ENCODE measurements at places on chromosomes 6 and 20.

DNA sequence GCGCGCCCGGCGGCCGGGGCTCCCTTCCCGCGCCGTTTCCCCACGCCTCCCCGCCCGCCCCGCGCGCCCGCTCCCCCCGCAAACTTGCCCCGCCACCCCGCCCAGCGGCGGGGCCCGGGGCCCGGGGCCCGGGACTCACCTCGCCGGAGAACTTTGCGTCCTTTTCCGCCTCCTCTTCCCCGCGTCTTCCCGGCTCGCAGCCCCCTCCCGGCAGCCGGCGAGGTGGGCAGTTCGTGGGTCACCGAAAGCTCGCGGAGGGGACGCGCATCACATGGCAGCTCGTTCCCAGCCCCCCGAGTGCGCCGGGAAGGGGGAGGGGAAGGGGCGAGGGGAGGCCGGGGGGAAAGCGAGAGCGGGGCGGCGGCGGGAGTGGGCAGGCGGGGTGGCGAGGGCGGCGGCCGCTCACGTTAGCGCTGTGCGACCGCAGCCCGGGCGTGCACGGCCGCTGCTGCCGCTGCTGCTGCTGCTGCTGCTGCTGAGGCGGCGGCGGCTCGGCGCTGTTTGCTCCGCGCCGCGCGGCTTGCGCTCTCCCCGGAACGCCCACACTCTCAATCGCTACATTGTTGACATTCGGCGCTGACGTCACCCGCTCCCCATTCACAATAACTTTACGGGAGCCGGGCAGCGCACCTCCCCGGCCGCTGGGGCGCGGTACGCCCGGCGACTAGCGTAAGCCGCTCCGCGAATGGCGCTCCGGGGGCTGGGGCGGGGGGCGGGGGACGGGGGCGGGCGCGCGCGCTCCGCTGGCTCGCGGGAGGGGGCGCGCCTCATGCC, at the start of gene BACH2:
Gene BACH2 (minus strand): TSS at position 503 of the 774 bp plus-strand sequence. CDS start 287,999 bp downstream, outside the sequence.
- DNase-seq, result peak; percentile 87

- DNase-seq, result no peak
Observed at GRCh38 chr6:30356536-30356935, 11.6 kb downstream of the RPP21 start.

DNA sequence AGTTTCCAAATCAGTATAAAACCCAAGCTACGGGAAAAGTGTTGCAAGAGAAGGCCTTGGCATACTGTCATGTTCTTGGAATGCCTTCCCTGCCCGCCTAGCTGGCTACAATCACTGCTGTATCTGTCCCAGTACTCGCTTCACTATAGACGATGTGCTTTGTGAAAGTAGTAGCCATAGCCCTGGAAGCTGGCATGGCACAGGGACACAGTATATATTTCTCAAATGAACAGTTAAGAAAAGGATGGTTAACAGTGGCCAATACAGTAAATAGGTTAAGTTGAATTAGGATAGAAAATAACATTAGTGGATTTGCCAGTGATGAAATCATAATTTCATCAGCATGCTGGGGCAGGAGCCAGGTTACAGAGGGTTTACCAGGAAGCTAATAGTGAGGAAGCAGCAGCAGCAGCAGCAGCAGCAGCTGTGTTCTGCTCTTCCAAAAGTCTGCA, 499.3 kb downstream of the CDKAL1 start:
- no peak for DNase-seq

- DNase-seq, result no peak
Observed at GRCh38 chr6:45965007-45965406, 50.7 kb downstream of the CLIC5 start.

- DNase-seq, result no peak
Observed at GRCh38 chr20:62475027-62475771, 596 bp downstream of the GATA5 start.

DNA sequence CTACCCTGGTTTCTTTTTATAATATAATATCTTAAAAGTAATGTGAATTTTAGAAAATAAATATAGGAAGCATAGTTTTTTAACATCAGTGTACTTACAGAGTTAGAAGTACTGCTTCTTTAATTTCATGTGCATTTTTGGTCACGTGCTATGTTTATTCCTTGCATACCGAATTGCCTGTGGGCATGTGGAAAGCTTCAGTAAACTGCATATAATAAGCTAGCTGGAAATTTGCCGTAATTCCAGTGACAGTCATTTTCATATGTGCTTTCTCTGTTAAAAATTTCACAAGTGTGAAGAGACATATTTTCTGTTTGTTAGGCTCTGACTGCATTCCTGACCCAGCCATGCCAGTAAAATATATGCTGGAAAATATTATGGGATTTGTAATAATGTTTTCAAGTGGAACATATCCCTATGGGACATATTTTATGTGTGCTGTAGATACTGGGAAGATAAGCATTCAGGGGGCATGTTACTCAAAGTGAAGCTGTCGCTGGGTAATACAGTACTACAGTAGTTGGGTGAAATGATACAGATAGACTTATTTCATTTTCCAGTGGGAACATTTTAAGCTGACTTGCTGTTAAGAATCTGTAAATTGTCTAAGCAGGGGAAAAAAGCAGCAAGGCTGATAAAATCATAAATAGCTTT, 616.7 kb downstream of the FRK start:
- no peak for DNase-seq

DNA sequence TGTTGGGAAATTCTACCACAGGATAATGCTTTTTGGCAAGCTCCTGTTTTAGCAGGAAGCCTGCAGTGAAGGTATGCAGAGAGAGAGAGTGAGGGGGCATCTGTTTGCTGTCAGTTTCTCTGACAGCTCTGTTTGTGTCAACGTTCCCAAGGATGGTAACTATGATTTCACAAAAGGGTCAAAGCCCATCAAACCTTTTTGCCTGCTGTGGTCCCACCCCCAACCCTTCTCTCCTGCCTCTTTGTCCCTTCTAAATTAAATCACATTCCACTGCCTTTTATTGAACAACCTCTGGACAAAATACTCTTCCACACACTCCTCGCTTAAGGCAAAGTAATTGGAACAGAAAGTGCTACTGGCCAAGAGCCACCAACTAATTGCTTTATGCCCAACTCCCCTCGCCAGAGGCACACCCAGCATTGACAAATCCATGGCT, 128.3 kb downstream of the TSHZ2 start:
- no peak for DNase-seq

GRCh38 chr6:96727144-96727543, 110.1 kb downstream of the GPR63 start:
- DNase-seq, result no peak

DNA sequence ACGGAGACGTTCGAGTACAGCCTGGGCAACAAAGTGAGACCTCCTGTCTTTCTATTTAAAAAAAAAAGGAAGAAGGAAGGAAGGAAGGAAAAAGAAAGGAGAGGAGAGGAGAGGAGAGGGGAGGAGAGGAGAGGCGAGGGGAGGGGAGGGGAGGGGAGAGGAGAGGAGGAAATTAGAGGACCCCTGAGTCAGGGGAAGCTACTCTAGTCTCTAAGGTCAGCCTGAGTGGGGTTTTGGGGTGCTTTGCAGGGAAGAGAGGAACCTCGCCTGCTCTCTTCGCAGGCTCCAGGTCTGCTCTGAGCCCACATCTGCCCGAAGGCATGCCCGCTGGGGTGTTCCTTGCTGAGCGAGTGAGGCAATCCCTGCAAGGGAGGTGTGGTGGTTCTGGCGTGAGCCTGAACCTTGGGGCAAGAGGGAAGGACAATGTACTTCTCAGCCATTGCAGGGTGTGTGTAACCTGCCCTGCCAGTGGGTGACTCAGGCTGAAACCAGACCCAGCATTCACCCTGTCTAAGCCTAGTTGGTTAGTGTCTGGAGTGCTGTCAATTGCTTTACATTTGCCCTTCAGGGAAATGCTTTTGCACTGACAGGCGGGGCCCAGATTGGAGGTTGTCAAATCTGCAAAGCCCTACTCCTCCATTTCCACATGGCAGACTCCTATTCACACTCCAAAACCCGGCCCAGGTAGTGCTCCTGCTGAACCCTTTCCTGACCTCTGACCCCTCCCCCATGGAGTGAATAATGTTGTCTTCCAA, 15.3 kb upstream of the MMP9 start:
- peak; percentile 77 for DNase-seq

DNA sequence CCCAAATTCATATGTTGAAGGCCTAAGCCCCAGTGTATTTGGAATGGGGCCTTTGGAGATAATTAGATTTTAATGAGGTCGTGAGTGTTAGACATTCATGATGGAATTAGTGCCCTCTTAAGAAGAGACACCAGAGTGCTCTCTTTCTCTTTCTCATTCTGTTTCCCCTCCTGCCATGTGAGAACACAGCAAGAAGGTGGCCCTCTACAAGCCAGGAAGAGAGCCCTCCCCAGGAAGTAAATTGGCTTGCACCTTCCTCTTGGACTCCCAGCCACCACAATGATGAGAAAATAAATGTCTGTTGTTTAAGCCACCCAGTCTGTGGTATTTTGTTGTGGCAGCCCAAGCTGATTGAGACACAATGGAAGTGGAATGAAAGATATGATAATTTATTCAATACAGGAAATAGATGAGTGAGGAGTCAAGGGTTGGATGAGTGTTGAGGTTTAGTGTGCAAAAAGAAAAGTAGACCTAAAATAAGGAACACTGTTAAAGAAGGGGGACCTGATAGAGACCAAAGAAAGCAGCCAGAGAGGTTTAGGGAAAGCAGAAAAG, 25.9 kb upstream of the ATXN1 start:
- no peak for DNase-seq

DNA sequence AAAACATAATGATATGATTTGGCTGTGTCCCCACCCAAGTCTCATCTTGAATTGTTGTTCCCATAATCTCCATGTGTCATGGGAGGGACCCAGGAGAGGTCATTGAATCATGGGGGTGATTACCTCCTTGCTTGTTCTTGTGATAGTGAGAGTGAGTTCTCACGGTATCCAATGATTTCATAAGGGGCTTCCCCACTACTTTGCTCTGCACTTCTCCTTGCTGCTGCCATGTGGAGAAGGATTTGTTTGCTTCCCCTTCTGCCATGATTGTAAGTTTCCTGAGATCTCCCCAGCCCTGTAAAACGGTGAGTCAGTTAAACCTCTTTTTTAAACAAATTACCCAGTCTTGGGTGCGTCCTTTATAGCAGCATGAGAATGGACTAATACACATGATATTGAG, 156.8 kb upstream of the PLCB4 start:
- DNase-seq, result no peak

DNA sequence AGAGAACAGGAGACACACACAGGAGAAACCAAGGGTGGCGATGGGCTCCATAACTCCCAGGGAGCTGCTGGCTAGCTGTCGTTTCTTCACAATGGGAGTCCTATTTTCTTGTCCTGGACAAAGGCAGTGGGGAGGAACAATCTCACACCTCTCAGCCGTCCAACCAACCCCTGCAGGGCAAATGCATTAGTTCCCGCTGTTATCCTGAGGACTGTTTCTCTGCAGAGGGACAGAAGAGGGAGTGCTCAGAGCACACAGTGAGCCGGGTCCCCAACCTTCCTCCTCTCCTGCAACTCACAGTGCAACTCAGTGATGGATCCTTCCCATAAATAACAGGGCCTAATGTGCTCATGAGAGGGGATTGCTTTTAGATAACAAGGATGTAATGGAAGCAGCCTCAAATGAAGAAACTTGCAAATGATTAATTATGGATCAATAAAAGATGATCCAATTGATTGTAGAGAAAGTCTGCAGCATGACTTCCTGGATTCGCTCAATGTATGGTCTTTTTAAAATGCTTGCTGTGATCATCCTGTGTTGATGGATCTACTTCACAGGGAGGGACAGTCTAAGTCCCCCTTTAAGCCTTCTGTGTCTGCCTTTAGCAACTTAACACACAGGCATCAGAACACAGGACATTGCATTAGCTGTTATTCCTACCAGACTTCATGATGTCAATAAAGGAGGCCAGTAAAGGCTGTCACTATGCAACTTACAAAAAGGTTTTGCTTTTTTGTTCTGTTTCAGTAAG, 453.4 kb upstream of the AGPAT4 start:
- no peak for DNase-seq

- no peak for DNase-seq
Observed at GRCh38 chr6:136012943-136013342, 161.4 kb downstream of the PDE7B start.

GRCh38 chr20:24194143-24194542, 205.6 kb upstream of the GGTLC1 start:
- DNase-seq, result no peak

GRCh38 chr6:1076531-1077459, 235.1 kb upstream of the FOXQ1 start:
- no peak for DNase-seq

DNA sequence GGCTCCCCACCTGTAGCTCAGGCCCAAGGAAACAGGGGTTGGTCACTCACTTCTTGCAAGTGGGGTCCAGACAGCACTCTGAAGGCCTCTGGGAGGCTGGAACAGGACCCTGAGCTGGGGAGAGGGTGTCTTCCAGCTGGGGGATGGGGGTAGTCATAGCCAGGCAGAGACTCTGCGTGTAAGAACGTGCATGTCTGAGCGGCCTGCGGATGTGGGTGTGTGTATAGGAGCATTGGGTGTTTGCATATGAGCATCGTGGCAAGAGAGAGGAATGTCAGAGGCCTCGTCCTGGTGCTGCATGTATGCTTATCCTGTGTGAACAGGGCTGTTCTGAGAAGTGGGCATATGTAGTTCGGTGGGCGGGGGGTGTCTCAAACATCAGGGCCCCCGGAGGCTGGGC, 12.1 kb downstream of the BPIFB3 start:
- DNase-seq, result no peak

- DNase-seq, result no peak
Observed at GRCh38 chr20:11607047-11607446, 310.6 kb upstream of the BTBD3 start.

DNA sequence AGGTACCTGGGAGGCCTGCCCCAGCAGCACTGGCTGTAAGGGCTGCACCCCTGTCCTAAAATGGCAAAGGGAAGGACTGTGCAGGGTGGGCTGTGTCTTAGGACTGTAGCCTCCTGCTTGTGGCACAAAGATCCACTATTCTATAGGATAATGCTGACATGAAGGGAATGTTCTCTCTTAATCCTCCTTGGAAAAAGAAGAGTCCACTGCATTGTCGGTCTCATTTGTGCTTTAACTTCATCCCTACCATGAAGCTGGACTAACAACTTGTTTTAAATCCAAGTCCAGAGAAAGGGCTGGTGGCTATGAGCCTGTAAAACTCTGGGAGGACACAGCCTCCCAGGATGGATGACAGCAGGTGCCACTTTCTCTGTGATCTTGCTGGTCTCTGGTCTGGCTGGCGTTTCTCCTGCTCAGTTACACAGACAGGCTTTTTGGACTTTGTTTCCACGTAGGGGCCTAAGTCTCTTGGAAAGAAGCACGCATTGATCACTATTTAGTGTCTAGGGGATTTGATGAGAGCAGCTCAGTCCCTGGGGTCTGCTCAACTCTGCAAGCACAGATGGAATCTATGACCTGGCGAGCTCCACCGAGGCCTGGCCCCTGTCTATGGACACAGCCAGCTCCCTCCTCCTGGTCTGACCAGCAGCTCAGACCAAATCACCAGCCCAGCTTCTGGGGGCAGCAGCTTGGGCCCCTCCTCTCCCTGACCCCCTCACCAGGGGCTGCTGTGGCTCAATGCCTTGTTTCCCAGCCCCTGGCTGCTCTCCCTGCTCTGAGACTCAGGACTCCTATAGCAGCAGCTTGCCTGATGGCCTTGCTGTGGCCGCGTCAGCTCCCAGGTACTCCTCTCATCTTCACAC, 4.8 kb downstream of the CST3 start:
- no peak for DNase-seq

All from inflammatory macrophage (primary cell).